ENCODE measurements at places on chromosomes 7 and 10.
A peak's percentile ranks its signal among the peaks of the same experiment; 100 is the strongest.

DNA sequence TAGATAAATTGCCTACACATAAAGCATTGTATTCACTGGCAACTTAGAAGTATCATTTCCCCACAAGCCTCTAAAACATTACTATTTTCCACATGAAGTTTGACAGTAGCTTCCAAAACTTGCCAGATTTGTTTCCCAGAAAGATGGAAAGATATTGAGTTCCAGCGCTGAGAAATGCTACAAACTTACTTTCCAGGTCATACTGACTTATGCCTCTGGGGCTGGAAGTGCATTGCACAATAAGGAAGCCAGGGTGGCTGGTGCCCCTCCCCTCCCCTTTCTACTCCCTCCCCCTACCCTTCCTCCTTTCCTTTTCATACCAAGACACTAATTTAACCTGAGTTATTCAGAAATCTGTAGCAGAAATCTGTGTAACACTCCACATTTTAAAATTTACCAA lies 212.6 kb downstream of the WDR37 start:
- no peak for DNase-seq

GRCh38 chr10:127459918-127460317 lies 89.2 kb upstream of the NPS start:
- DNase-seq: no peak

- peak; percentile 22 for DNase-seq
Measured at GRCh38 chr7:20299647-20300312, 30.9 kb upstream of the ITGB8 start.

DNA sequence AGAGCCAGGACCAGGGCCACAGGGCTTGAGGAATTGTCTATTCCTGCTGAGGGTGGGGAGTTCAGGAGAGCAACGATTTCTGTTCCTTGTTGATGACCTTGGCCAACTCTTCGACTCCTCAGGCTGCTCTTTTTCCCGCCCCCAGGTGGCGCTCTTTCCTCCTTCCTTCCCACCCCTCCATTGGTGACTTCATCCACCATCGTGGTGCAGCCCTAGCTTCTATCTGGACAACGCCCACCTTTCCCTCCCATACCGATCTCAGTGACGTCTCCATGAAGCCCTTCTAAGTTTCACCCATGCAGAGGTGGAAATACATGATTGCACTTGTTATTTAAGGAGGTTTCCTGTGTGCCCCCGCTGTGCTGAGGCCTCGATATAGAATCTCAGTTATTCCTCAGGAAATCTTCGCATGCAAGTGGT lies 22.1 kb upstream of the CARD11 start:
- peak; percentile 4 for DNase-seq

GRCh38 chr7:42012786-42013360 lies 224.1 kb downstream of the GLI3 start:
- DNase-seq: no peak

DNA sequence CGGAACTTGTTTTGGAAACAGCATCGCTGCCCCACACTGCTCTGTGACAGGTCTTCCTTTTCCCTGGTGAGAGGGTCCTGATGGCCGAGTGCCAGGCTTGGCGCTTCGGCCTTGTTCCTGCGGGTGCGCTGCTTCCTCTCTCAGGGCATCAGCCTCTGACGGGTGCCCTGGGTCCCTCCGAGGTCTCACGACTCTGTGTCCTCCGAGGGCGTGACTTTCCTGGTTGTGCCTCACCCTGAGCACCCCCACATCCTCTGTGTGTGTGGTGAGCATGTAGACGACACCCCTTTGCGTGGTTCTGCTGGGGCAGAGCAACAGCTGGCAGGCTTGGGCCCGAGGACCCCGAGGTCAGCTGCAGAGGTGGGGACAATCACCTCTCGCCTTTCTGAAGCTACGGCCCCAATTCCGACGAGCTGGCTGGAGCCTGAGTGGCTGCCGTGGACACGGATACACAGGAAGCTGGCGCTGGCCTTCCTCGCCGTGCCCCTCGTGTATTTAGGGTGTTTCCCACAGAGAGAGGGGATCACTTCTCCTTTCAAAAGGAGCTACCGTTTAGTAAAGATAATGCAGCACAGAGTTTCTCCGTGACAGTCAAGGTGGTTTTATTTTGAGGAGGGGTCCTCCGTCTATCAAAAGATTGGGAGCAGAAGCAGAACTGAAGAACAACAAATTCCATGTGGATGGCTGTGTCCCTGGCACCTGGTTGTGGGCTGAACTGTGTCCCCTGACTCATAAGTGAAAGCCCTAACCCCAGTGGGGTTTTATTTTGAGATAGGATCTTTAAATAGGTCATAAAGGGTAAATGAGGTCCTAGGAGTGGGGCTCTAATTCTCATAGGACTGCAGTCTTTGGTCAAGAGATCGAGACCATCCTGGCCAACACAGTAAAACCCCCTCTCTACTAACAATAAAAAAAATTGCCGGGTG lies 36.2 kb upstream of the PITRM1 start:
- DNase-seq: no peak

- no peak for DNase-seq
Measured at GRCh38 chr10:84837041-84837812, 508.8 kb downstream of the CCSER2 start.

DNA sequence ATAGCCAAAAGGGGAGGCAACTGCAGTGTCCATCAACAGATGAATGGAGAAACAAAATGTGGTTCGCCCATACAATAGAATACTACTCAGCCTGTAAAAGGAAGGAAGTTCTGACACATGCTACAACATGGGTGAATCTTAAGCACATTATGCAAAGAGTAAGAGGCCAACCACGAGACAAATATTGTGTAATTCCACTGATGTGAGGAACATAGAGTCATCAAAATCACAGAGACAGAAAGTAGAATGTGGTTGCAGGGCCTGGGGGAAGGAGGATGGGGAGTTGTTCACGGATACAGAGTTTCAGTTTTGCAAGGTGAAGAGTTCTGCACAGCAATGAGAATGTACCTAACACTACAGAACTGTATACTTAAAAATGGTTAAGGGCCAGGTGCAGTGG lies 13.7 kb upstream of the C10orf71 start:
- no peak for DNase-seq

DNA sequence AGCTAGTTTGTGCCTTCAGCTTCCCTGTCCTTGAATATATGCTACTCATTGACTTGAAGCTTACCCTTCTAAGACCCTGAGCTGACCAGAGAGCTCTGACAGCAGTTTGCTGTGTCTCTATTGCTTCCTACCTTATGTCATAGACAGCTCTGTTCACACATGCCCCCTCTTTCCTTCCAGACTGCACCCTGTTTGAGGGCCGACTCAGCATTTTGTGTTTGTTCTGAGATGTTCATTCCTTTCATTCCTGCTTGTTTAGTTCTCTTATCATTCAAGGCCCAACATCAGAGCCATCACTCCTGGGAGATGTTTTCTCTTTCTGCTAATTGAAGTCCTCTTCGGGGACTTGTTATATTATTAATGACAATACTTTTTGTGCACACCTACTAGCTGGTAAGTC lies 518.9 kb downstream of the LRMDA start:
- no peak for DNase-seq

- no peak for DNase-seq
Measured at GRCh38 chr7:129612112-129613015, 844 bp downstream of the NRF1 start.

- no peak for DNase-seq
Measured at GRCh38 chr10:89679986-89680385, 21.4 kb upstream of the KIF20B start.

DNA sequence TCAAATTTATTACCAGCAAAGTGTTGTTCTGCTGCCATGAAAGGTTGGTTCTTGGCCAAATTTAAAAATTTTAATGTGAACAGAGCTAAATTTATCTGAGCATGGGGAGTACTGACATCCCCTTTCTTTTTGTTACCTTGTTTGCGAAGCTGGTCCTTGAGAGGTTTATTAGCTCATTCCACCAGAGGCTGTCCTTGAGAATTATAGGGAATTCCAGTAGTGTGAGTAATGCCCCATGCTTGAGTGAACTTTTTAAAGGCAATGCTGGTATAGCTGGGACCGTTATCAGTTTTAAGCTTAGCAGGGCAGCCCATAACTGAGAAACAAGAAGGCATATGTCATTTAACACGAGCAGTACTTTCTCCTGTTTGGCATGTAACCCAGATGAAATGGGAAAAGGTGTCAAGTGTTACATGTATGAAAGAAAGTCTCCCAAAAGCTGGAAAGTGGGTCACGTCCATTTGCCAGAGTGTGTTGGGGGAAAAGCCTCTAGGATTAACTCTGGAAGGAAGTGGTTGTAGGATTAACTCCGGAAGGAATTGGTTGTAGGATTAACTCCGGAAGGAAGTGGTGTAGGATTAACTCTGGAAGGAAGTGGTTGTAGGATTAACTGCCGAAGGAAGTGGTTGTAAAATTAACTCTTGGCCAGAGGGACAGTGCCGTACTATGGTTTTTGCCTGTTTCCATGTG lies 37.3 kb upstream of the AKR1C2 start:
- no peak for DNase-seq

- no peak for DNase-seq
Measured at GRCh38 chr10:76337641-76338040, 906.2 kb downstream of the LRMDA start.

GRCh38 chr7:102085218-102085772 lies 201.4 kb upstream of the SH2B2 start:
- no peak for DNase-seq

DNA sequence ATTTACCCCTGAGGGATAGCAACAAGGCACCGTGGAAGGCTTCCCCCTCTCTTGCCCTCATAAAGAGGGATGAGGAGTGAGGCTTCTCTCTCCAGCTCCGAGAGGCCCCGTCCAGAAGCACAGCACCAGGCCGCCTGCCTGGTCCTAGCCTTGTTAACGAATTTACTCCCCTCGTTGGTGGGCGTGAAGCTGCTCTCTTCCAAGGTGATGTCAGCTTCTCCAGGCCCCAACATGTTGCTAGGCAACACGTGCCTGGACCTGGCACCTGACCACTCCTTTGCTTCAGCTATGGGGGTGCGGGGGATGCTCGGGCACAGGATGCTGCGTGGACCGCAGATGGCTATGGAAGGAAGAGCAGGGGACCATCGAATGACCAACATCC lies 135.2 kb upstream of the MGMT start:
- DNase-seq: no peak

DNA sequence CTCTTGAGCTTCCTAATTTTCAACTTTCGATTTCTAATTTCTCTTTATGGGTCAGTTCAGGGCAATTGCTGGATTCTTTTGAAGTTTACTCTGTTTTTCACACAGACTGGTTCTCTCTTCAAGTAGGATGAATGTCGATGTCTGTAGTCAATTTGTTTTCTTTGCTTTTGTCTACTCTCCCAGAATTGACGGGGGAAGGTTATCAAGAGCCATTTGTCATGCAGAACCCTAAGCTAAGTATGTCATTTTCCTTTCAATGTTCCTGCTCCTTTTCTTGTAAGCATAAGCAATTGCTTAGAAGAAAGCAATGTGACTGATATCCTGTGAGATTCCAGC lies 53.7 kb downstream of the SLC39A12 start:
- no peak for DNase-seq

GRCh38 chr7:521221-522070 lies 1.8 kb upstream of the PDGFA start:
- DNase-seq: no peak

Data from fibroblast of the conjunctiva (primary cell).